Mucosa of gallbladder (tissue), 1 donor: ENCODE measurements at places on chromosomes 13 and 19. TPM values are rescaled to one million over a fixed set of nuclear protein-coding genes. Genes with fewer than 3 reads are reported as not detected.

The LILRB5 gene
- 6.5 TPM for total RNA-seq

The UBAC2 gene
- 65.8 TPM for total RNA-seq

The ZNF284 gene
- total RNA-seq: 3.7 TPM

The KIR2DL1 gene
- total RNA-seq: not detected

The ZNF728 gene
- total RNA-seq: 1.3 TPM

The NLRP4 gene
- total RNA-seq: not detected

The KLK2 gene
- total RNA-seq: not detected

The HSH2D gene
- 14.0 TPM for total RNA-seq

The PALM3 gene
- total RNA-seq: 42.8 TPM

The SWSAP1 gene
- 4.9 TPM for total RNA-seq

The PGLYRP1 gene
- not detected for total RNA-seq

The SYNE4 gene
- total RNA-seq: 17.4 TPM

The SIGLEC9 gene
- total RNA-seq: 6.3 TPM

The SYDE1 gene
- 23.4 TPM for total RNA-seq

The SSC5D gene
- 49.7 TPM for total RNA-seq

The TNFSF13B gene
- total RNA-seq: 7.2 TPM

The CYP4F12 gene
- total RNA-seq: 82.9 TPM

The MOB3A gene
- 59.0 TPM for total RNA-seq
